ENCODE measurements at places on chromosomes 3 and 15. TPM values are rescaled to one million over a fixed set of nuclear protein-coding genes. Genes with fewer than 3 reads are reported as not detected.

GRCh38 chr3:29171043-29171990 lies 109.6 kb upstream of the RBMS3 start:
- DNase-seq: no peak

The BCHE gene
- 8.2 TPM for polyA plus RNA-seq

- DNase-seq: no peak
Observed at GRCh38 chr3:28726840-28727239, 378.2 kb upstream of the AZI2 start.

- no peak for DNase-seq
Observed at GRCh38 chr3:179715582-179715981, 62.7 kb downstream of the USP13 start.

DNA sequence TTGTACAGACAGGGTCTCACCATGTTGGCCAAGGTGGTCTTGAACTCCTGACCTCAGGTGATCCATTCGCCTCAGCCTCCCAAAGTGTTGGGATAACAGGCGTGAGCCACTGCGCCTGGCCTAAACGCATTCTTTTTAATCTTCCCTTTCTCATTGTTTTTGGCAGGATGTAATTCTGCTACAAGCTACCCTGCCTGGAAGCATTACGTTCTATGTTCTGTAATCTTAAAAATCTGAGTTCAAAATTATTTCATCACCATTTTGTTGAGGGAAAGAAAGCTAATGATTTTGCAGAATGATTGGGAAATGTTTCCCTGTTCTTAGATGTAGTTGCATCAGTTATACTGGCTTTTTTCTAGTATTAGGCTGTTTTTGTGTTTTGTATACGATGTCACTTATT lies 71.5 kb downstream of the RGMA start:
- no peak for DNase-seq

The CDC25A gene
- polyA plus RNA-seq: 8.2 TPM

DNA sequence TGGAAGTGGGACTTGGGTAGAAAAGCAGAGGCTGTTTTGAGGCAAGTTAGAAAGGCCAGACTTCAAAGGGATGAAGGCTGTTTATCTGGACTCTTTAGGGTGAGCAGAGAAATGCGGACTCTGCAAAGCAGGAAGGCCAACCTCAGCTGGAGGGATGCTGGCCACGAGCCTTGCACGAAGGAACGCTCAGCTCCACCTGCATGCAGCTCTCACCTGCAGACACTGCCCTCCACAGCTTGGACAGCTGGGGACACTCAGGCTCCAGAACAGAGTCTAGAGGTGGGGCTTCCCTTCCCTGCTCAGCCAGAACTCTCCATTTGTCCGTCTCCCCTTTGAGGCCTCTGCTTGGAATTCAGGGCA lies 229.7 kb downstream of the ADAMTS17 start:
- no peak for DNase-seq

The PLAAT1 gene
- 2.5 TPM for polyA plus RNA-seq

DNA sequence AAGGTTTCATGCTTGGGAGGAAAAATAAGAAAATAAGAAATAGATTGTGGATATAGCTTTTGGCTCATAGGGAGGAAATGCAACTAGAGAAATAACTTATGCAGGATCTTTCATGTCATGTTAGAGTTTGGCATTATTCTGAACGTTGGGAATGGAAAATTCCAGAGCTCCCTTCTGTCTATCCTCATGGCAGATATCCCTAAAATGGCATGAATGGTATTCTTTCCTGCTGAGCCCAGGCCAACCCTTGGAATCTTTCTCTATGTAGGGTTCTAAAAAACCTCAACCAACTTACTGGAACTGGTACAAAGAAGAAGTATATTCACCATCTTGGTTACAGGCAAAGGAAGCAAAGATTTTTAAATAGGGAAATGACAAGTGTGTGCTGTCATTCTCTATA lies 212.5 kb downstream of the CHST2 start:
- DNase-seq: no peak

DNA sequence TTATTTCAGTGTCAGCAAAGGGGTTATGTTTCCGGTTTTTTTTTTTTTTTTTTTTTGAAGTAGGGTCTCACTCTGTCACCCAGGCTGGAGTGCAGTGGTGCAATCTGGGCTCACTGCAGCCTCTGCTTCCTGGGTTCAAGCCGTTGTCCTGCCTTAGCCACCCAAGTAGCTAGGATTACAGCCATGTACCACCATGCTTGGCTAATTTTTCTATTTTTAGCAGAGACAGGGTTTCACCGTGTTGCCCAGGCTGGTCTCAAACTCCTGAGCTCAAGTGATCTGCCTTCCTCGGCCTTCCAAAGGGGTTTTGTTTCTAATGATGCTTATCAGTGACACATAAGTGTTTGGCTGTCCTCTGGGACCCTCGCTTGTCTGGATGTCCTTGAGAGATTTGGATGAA lies 235.7 kb upstream of the C2CD4B start:
- DNase-seq: no peak

The KNSTRN gene
- polyA plus RNA-seq: 34.6 TPM

The LMCD1 gene
- polyA plus RNA-seq: 26.3 TPM

DNA sequence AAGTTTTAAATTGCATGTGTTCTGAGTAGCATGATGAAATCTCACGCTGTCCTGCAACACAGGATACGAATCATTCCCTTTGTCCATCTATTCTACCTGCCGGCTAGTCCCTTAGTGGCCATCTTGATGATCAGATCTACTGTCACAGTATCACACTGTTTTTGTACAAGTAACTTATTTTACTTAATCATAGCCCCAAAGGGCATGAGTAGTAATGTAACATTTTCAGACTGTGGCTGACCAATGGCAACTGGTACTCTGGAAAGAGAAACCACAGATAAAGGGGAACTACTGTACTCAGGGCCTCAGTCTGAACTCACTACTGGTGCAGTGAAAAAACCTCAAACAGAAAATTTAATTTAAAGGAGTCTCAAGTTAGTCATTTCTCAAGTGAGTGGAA lies 127.3 kb upstream of the MRPL3 start:
- DNase-seq: no peak

DNA sequence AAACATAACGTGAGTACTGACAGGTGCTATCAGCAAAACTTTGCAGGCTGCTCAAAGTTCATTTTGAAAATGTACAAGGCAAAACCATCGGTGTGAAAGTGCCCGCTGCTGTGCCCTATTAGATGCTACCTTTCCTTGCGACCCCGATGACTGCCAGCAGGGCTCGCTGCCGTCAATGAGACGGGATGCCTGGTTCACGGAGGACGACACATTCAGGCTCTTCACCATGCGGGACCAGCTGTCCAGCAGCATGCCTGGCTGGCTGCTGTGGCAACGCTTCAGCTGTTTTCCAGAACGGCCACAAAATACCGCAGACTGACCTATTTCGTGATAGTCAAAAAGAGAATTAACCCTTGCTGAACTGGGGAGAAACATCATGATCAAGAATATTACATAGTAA lies 92.7 kb upstream of the OCA2 start:
- peak; percentile 72 for DNase-seq

GRCh38 chr3:2944628-2945027 lies 165.5 kb downstream of the IL5RA start:
- no peak for DNase-seq

GRCh38 chr3:66021731-66022131 lies 17.0 kb downstream of the MAGI1 start:
- no peak for DNase-seq

The PCOLCE2 gene
- 7.7 TPM for polyA plus RNA-seq

GRCh38 chr3:40645883-40646282 lies 121.1 kb downstream of the ZNF621 start:
- DNase-seq: no peak

DNA sequence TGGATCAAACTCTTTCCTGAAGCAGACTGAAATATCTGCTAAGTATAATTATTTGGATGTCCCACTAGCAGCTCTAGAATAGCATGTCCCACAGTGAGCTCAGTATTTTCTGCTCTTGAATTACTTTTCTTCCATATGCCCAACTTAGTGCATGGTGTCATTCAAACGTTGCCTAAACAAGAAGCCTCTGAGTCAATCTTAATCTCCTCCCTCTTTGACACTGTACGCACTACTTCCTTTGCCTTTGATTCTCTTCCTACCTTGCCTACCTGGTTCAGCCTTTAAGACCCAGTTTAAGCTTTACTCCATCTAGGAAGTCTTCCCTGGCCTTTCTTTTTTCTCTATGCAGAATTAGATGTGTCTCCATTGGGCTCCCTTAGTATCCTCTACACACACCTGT lies 54.5 kb downstream of the SEC22A start:
- no peak for DNase-seq

DNA sequence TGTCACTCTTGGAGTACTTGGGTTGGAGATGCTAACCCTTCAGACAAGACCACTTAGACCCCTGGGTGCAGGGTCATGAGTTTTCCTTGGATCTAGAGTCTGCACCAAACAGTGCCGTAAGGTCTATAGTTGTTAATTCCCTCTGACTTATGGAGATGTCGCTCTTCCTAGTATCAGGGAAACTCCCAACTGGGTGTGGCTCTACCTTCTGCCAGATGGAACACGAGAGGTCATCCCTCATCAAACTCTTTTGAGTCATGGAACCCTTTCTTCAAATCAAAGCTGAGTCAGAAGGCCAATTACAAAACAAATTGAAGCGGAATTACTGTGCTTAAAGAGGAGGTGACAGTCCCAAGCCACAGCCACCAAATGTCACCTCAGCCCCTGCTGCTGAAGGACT lies 514.9 kb upstream of the PROK2 start:
- no peak for DNase-seq

The SLC22A13 gene
- polyA plus RNA-seq: 7.1 TPM

The SERPINI2 gene
- 0.95 TPM for polyA plus RNA-seq

GRCh38 chr3:105532251-105532650 lies 165.5 kb downstream of the ALCAM start:
- DNase-seq: no peak

DNA sequence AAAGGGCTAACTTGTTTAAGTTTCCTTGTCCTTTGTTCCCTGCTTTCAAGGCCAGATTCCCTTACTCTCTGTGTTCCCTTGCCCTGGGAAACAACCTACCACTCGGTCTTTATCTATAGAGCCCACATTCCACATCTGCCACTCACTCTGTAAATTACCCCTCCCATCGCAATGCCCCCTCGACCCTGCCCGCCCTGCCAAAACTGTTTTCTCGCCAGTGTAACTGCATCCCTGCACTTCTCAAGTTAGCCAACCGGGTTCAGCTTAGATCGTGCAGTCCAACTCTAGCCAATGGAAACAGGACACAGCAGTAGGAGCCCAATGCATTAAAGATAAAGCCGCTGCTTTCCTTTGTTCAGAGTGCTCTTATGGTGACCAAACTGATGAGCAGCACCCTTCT lies 263.6 kb downstream of the TBL1XR1 start:
- no peak for DNase-seq

- DNase-seq: no peak
Observed at GRCh38 chr3:14797731-14798130, 21.0 kb upstream of the FGD5 start.

- DNase-seq: no peak
Observed at GRCh38 chr15:58401276-58401675, 30.5 kb upstream of the LIPC start.

DNA sequence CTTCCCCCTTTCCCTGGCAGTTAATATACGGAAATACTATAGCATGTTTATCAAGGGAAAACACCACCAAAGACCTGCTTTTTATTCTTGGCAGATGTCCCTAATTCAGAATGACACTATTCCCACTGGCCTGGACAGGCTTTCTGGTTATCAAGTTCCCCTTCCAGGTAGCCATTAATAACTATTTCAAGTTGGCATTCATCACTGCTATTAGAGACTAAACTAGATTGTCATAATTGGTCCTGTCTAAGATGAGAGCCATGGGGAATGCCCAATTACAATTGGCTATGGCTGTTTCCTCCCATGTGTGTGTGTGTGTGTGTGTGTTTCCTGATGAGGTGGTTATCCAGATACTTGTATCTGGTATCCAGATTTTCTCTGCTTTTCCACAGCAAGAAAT lies 608.1 kb downstream of the SQOR start:
- no peak for DNase-seq

DNA sequence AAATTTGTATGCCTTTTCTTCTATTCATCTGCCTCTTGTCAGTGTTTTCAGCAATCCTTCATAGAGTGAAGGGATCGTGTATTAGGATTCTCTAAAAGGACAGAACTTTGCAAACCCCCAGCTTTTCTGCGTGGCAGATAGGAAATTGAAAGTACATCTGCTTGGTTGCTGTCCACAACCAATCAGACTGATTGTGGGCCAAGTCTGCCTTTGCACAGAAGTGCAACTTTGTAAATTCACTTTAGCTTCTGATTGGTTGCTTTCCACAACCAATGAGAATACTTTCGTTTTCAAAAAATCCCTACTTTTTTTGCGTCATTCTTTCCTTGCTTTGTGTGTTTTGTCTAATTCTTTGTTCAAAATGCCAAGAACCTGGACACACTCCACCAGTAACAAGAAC lies 847.4 kb downstream of the FHIT start:
- DNase-seq: no peak

DNA sequence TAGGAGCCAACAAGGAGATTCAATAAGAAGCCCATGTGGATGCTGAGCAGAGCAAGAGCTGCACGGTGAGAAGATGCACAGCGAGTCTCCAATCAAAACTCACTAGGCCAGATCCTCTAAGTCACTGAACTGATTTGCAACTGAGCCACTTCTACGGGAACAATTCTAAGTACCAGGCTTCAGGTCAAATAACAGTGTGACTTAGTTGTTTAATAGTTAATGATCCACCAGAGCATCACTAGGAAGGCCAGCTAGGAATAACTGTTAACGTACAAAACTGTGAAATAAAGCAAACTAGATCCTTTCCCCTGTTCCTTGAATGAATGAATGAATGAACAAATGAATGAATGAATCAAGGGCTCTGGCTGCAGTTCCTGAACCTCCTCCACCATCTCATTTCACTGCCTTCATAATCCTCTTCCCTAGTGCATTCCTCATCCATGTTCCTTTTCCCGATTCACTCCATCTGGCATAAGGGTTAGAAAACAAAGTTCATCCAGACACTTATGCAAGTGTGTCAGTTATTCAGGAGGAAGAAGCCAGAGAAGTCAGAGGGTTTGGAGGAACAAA lies 59.7 kb downstream of the ATP8B4 start:
- DNase-seq: no peak

DNA sequence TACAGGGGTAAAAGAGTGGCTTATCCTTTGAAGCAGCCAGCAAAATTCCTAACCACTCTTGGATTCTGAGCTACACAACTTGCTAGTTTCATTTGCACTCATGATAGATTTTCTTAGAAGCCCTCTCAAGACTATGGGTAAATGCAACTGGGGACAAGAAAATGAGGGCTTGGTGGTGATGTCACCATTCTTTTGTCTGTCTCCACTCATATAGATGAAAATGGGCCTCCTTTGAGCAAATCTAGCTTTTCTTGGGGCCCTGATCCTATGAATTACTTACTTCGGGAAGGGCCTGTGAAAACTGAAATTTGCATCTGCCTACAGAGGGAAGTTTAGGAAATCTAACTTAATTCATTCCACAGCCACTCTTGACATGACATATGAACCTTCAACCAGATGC lies 486.3 kb downstream of the MAGI1 start:
- DNase-seq: no peak

DNA sequence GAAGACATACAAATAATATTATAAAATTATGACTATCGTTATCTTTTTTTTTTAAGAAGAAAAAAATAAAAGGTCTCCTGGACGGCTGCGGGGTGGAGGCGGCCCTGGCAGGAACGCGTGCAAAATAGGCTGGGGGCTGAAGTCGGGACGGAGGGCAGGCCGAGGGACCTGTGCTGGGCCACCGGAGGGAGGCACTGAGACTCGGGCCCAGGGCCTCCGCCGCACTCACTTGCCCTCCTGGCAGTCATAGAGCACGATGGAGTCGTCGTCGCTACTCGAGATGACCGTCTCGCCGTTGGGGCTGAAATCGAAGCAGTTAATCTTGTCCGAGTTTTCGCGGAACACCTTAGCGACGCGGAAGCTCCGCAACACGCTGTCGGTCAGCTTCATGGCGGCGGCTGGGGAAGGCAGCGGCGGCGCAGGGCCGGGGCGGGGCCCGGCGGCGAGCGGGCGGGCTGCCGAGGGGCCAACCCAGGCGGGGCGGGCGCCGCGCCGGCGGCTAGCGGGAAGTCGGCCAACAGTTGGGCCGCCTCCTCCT lies 408 bp downstream of the WDR82 start:
- DNase-seq: no peak
